ENCODE measurements at places on chromosomes 11 and 22.
A peak's percentile ranks its signal among the peaks of the same experiment; 100 is the strongest.

GRCh38 chr11:68749229-68750123 lies 1.8 kb downstream of the TESMIN start:
- no peak for DNase-seq

DNA sequence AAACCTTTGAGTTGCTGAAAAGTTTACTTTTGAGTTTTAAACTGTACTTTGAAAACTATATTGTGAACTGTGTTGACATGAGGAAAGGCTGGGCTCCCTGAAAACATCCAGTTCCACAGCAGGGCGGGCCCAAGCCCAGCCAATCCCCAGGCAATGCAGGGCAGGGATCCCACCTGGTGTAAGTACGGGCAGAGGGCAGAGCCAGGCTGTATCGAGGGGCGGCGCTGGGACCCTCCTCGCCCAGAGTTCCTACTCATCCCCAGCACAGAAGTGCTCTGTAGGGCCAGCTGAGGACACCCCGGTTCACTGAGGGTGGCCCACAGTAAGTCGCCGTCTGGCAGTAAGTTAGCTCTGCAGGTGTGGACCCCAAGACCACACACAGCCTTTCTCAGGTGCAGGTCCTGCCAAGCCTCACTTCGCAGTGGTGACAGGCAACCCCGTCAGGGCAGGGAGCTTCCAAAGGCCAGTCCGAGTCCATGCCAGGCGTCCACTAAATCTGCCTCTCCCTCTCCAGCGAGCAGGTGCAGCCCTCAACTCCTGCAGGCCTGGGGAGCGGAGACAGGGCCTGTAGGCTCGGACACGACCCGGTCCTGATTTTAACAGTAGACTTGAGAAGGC lies 6.3 kb downstream of the RASSF7 start:
- DNase-seq = no peak

- no peak for DNase-seq
Measured at GRCh38 chr11:126598344-126599216, 243.1 kb downstream of the ST3GAL4 start.

GRCh38 chr11:26142891-26143290 lies 189.0 kb upstream of the ANO3 start:
- DNase-seq = no peak

GRCh38 chr11:116879800-116880625 lies 42.6 kb upstream of the APOA1 start:
- DNase-seq = peak; percentile 70

DNA sequence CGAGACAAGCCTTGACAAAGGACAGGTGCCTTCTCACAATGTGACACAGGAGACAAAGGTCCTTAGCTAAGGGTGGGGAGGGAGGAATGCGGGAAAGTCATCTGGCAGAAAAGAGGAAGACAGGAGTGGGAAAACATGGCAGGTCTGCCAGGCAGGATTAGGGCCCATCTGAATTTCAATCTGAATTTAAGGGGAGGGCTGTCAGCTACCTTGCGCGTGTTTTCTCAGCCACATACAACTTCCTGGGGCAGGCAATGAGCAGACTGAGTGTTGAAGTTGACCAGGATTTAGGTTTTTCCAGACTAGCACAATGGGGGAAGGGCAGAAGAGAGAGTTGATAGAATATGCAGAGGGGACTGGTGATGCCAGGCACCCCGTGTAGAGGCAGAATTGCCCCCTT lies 66.7 kb upstream of the LARGE1 start:
- DNase-seq = no peak

- DNase-seq = no peak
Measured at GRCh38 chr22:29860006-29860766, 22.1 kb upstream of the ASCC2 start.

- DNase-seq = no peak
Measured at GRCh38 chr11:47007579-47007978, 71.0 kb downstream of the CSTPP1 start.

GRCh38 chr11:80241766-80242165 lies 800.9 kb upstream of the TENM4 start:
- DNase-seq = no peak

DNA sequence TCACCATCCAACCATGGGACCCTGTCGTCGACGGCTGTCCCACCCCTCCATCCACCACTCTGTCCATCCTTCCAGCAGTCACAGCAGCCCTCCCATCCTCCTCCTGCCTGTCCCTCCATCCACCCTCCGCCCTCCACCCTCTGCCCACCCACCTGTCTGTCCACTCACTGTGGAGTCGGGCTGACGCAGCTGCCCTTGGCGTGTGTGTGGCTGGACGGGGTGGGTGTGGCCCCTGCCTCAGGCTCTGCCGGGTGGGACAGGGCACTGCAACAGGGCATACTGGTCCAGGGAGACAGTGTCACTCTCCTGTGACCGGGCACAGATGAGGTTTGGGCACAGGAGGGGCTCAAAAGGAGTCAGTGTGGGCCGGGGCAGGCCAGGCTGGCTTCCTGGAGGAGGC lies 1.9 kb downstream of the PKP3 start:
- no peak for DNase-seq

DNA sequence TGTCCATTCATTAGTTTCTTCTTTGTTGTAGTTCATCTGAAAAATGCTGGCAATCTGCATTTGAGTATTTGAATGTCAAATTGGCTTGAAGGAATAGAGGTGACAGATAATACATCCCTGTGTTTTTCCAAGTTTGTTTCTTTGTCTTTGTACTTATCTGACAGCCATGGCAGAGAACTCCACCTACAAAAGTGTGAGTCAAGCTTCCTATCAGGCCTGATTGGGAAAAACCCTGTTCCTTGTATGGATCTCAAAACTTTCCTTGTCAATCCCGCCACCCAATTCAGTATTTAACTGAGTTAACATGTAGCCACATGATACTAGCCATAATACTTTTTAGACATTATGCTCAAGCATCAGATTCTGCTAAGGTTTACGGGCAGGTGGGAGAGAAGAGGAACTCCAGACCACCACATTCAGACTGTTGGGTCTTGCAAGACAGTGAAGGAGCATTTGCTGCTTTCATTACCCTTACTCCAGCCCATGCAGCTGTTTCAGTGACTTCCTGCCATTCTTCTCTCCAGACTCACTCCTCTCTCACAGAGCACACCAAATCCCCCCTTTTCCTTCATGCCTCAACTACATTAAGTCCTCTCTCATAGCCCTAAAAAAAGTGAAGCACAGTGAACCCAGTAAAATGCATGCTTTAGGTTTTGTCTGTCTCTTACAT lies 65.9 kb downstream of the BLID start:
- DNase-seq = no peak

DNA sequence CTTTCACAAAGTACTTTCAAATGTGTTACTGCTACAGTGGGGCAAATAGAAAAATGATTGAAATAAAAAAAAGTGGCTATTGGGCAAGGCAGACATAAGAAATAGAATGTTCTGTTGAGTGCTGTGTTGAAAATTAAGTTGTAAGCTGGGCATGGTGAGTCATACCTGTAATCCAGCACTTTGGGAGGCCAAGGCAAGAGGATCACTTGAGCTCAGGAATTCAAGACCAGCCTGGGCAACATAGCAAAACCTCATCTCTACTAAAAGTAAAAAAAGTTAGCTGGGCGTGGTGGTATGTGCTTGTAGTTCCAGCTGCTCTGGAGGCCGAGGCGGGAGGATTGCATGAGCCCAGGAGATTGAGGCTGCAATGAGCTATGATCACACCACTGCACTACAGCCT lies 26.9 kb upstream of the LDHA start:
- no peak for DNase-seq

DNA sequence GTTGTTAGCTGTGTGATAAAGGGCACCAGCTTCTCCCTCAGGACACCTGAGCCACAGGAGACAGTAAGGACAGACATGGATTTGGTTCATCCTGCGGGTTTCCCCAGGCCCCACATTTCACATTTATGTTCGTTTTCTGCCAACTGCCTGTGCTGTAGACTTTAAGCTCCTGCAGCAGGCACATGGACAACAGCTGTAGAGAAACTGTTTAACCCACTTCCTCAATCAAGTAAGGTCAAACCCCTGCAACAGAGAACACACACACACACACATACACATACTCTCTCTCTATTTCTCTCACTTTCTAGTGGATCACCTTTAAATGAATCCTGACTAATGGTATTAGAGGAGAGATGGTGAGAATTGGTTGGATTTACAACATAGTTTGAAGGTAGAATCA lies 90.7 kb downstream of the C11orf87 start:
- DNase-seq = no peak

DNA sequence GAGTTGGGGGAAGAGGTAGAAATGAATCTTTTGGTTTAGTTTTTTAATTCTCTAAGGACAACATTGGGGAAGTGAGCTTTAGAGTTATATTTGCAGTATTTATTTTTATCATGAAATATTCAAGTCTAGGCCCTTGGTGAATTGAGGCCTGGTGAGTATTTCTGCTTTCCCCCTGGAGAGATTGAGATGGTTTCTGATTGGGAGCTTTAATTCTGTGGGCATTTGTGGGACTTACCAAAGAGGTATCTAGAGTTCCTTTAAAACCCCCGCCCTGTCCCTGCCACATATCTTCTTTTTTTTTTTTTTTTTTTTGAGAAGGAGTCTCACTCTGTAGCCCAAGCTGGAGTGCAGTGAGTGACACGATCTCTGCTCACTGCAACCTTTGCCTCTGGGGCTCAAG lies 9.6 kb downstream of the ACO2 start:
- DNase-seq = no peak

DNA sequence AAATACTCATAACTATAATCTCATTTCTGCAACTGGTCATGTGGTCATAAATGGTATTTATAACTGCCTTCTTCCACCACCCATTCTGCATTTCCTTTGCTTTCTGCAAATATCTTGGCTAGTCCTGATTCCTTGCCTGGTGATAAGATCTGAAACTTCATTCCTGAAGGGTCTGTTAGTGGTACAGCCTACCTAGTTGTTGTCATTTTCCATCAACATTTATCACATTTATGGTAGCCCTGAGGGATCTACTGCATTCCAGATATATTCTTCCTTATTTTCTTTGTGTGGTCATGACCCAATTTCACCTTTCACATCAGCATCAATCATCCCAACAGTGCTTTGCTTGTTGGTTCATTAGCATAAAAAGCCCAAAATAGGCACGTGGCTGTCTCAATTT lies 50.1 kb downstream of the DDX6 start:
- no peak for DNase-seq

GRCh38 chr11:498297-499181 lies 8.5 kb downstream of the RNH1 start:
- DNase-seq = no peak

- DNase-seq = no peak
Measured at GRCh38 chr22:49255154-49255553, 572.5 kb downstream of the BRD1 start.

DNA sequence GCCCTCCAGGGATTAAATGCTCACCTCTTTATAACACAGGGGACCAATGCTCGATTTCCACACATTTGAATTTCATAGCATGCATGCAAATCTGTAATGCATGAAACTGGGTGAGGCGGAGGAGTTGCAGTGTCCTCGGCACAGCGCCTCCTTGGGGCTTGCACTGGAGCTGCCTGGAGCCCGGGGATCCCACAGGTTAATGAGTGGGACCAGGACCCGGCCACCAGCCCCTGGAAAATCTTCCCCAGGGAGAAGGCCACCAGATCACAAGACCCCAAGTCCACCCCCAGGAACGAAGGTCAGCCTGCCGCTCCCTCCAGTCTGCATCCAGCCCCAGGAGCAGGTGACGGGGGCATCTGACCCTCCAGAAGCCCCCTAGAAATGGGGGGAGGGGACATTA lies 119.1 kb downstream of the MN1 start:
- no peak for DNase-seq

GRCh38 chr11:82901922-82902485 lies 468 bp downstream of the DDIAS start:
- no peak for DNase-seq

- no peak for DNase-seq
Measured at GRCh38 chr11:101442171-101442570, 141.6 kb downstream of the TRPC6 start.

GRCh38 chr22:48493733-48494132 lies 1333.9 kb downstream of the BRD1 start:
- DNase-seq = no peak

- no peak for DNase-seq
Measured at GRCh38 chr11:23974051-23974450, 522.8 kb upstream of the LUZP2 start.

GRCh38 chr22:45424241-45424731 lies 10.8 kb downstream of the RIBC2 start:
- no peak for DNase-seq

- DNase-seq = no peak
Measured at GRCh38 chr11:15750535-15751308, 605.6 kb downstream of the SOX6 start.
